Urinary bladder (tissue), 4 donors: ENCODE measurements at places on chromosomes 1 and 21. TPM values are rescaled to one million over a fixed set of nuclear protein-coding genes. Genes with fewer than 3 reads are reported as not detected.

DNA sequence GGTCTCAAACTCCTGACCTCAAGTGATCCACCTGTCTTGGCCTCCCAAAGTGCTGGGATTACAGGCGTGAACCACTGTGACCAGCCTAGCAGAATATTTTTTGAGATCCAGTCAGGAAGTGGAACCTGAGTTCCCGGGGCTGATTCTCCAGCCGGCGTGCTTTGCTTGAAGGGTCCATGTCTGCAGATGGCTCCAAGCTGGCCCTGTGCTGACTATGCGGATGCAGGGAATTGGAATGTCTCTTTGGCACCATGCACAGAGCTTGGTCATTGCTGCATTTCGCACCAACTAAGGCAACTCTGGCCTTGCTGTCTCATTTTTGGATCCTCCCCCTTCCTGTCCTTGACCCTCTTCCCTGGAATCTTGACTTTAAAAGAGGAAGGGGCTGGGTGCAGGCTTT lies 28.1 kb downstream of the ARHGEF10L start:
- no peak for DNase-seq

DNA sequence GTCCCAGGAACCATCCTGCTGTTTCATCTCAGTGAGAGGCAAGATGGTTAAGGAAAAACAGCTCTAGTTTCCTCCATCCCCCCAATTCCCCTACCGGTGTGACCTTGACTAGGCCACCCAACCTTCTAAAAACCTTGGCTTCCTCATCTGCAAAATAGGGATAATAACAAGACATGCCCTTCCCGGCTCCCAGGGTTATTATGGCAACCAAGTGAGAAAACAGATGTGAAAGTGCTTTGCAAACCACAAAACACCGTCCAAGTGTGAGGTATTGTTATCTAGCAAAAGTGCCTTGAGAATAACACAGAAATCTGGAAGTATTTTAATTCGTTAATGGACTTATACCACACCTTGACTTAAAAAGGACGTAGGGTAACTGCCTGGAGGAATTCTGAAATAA lies 62.7 kb downstream of the ITPKB start:
- no peak for DNase-seq

The SPRR1B gene
- not detected for total RNA-seq

The GCLM gene
- 12.6 TPM for total RNA-seq

The VHLL gene
- total RNA-seq, result not detected

The NOTCH2 gene
- total RNA-seq, result 166 TPM

DNA sequence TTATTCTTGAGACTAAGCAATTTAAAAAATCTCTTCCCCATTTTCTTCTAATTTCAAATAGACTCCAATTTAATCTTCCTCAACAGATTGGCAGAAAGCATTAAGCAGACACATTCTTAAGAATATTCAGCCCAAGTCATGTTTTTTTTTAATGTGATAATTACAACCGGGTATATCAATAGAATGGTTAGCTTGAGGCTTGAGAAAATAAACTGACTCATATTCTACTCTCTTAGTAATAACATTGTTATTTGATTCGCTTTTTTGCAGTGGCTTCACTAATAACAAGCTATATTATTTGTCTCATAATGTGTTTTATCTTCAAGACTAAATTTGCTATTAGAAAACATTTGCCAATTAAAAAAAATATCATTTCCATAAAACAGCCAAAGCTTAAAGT lies 488.6 kb upstream of the RGS18 start:
- no peak for DNase-seq

The NBPF9 gene
- 20.6 TPM for total RNA-seq

The DCST1 gene
- total RNA-seq, result not detected

GRCh38 chr1:197041486-197042353 lies 25.3 kb downstream of the F13B start:
- DNase-seq, result no peak

DNA sequence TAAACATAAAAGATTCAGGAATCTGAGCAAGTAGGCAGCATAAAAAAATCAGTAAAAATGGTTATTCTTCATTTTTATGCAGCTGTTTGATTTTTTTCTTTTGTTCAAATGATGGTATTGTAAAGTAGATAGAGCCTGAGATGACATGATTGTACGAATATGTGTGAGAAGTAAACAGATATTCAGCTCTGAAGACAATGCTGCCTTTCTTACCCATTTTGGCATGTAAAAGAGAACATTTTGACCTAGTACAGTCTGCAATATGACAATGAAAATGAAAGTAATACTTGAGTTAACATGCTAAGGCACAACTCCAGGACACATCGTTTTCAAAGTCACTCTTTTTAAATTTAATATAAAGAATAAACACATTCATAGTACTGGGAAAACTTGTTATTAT lies 95.7 kb upstream of the NCAM2 start:
- DNase-seq, result no peak

The B3GALNT2 gene
- total RNA-seq, result 59.5 TPM

DNA sequence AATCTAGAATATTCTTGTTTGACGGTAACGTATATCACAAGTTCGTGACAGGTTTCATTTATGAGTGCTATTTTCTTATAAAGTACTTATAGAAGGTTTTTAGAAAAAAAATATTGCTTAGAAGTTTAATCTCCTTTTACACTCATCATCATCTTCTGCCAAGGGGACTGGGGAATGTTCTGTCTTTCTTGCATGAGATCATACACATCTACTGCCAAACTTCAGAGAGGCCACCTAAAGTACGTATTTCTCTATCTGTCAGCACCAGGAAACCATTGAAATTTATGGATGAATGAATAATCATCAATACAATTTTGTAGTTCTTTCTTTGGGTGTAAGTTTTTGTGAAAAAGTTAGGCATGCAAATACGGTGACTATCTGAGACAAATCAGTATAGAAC lies 245.8 kb downstream of the SPATA17 start:
- no peak for DNase-seq

- DNase-seq, result no peak
Observed at GRCh38 chr1:109113590-109114341, at the start of gene ELAPOR1. Gene ELAPOR1, plus strand, starts transcription at chr1:109114115. Its CDS starts 69 bp downstream, at chr1:109114184.

The MAN1C1 gene
- total RNA-seq, result 18.2 TPM

- DNase-seq, result no peak
Observed at GRCh38 chr1:12039164-12039525, 19.8 kb downstream of the MIIP start.

The CLCA4 gene
- total RNA-seq, result 38.1 TPM

DNA sequence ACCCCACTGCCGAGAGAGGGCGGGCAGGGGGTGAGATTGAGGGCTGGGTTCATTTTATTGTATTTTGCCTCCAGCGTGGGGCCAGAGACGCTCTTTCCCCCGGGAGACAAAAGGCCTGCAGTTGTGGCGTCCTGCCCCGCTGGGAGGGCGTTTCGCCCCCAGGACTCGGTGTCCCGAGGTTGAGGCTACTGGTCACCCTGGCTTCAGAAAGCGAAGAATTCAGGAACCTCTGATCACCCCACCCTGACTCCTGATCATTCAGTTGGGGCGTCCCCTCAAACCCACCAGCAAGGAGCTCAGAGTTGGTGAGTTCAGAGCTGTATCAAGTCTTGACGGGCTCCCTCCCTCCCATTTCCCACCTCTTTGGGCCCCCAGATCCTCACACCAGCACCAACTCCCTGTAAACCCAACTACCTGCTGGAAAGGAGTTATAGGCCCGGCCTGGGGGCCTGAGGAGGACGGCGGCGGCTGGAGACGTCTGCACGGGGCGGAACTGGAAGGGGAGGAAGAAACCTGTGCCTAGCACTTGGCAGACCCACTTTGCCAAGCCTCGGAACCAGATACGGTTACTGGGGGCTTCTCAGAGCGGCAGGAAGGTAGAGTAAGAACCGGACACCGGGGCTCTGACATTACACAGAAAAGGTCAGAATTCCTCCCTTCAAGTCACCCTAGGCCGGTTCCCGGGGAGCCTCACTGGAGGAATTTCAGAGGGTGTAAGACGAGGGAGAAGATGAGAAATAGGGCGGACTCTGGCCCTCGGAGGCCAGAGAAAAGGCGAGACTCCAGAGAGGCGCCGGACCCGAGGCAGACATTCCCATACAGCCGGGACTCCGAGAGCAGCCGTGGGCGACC lies 761 bp upstream of the PAX7 start:
- no peak for DNase-seq

The KCNK1 gene
- total RNA-seq, result 7.2 TPM

The SH2D1B gene
- 0.37 TPM for total RNA-seq

The PARK7 gene
- total RNA-seq, result 132 TPM

DNA sequence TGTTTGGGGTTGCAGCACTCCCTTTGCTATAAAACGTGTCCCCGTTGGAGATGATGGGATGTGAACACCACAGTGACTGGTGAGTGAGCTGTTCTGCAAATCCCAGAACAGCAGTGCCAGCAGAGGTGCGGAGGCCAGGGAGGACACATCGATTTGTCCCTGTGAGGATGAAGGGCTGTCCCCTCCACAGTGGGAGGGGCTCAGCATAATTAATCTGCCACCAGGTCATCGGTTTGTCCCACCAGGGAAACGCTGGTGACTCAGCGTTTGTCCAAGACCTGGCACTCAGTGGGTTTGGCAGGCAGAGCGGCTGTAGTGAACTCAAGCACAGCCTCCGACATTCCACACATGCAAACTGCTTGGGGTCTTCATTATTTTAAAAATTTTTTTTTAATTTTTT lies 22.8 kb upstream of the PDE9A start:
- DNase-seq, result no peak

- no peak for DNase-seq
Observed at GRCh38 chr1:192789871-192790270, 19.0 kb upstream of the RGS2 start.

The SLFNL1 gene
- total RNA-seq, result 0.69 TPM

- DNase-seq, result no peak
Observed at GRCh38 chr1:231976231-231976630, 349.6 kb downstream of the DISC1 start.

DNA sequence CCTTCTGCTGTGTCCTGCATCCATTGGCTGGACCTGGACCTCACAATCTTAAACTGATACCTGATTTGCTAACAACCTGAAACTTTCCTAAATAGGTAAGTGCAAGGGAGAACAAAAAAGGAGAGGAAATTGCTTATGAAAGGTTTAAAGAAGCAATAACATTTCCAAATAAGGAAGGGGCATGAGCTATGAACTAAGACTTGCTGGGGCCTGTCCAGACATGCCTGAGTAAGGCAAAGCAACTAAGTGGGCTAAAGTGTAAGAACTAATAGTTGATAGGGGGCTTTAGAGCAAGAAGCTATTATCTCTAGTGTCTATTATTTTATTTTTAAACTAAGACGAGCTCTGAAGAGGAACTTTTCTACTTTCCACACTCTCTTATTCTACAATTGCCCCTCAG lies 11.6 kb downstream of the JMJD4 start:
- no peak for DNase-seq

DNA sequence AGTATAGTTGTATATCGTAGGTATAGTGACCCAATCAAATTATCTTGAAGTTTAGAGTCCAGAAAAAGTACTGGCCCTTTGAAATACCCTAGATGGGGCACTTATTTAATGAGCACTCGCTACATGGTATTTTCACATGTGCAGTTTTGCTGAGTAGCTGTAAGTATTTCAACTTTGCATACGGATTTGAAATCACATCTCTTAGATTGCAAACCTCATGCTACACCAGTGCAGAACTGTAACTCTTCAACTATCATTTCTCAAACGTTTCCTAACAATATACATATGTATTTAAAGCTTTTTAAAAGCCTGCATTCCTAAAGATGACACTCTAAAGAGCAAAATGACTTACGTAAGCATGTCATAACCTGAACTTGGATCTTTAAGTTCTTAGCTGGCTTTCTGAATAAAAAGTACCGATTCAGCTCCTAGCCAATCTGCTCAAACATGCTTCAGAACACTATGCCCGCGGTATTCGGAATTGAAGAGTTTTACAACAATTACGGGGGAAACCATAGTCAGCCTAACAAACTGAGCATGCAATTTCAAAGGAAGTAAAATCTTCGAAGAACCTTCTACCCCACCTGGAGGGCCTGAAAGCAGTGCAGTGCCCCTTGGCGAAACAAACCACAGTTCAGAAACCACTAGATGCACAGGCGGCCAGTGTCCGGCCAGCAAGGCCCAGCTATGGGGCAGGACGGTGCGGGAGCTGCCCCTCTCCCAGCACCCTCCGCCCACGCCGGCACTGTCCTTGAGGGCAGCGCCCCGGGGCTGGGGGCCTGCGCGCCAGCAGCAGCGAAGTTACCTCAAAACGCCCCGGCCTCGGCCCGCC lies 863 bp downstream of the FH start:
- DNase-seq, result no peak

- DNase-seq, result no peak
Observed at GRCh38 chr1:64584479-64584878, 114.5 kb downstream of the CACHD1 start.

The CNR2 gene
- 0.11 TPM for total RNA-seq

The IPO13 gene
- total RNA-seq, result 11.5 TPM

DNA sequence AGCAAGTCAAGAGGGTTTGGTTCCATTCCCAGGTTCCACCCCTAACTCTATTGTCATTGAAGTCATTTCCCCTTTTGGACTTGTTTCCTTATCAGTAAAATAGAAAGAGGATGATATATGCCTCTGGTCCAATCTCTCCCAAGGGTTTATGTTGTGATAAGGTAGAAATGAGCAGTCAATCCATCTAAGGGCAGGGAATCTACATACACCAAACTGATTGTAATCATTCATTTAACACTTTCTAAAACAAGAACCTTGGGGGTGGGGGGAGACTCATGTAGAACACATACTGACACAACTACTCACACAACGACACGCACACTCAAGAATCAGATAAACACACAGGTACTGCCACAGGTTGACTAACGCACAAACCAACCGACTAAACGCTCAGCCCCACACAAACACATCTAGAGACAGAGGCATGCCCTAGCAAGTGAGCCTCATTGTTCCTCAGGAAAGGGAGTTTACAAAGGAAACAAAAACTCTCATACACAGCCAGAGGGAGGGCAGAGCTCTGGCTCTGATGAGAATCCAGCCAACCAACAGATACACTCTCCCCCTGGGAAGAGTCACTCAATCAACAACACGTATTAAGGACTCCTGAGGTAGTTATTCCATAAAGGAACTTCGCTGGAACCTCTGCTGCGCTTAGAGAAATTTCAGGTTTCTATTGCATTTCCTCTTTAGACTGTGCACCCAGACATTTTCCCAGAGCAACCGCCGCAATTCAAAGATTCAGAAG lies 1.0 kb downstream of the F11R start:
- DNase-seq, result peak; percentile 56

DNA sequence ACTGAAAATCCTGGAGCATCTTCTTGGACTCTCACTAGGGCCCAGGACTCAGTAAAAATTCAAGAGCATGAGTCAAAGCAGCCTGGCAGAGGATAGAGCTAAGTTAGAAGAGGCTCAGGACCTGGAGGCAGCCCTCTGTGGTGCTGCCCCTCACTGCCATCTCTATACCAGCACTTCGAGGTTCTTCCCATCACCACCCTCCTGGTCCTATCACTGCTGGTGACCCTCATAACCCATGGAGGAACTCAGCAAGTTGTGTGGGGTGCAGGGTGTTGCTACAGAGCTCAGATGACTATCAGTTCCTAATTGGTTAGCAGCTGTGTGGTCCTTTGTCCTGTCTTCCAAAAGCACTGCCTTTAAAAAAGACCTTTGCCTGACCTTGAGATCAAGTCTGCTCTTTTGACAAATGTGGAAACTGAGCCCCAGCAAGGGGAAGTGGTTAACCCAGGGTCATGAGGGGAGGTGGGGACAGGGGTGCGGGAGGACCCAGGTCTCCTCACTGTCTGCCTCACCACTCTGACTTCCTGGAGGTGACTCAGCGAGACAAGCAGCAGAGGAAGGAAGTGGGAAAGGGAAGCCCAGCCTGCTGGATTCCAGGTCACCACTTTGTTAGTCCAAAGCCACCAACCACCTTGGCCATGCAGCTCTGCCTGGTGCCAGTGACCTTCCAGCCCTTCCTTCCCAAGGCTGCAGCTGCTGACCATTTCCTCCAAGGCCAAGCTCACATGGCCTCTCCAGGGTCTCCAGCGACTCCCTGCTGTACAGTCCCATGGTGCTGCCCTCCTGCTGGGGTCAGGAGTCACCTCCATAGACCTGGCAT lies 199.4 kb upstream of the EDN2 start:
- no peak for DNase-seq

The CFAP107 gene
- not detected for total RNA-seq
